ENCODE measurements at places on chromosomes 5 and 9.

DNA sequence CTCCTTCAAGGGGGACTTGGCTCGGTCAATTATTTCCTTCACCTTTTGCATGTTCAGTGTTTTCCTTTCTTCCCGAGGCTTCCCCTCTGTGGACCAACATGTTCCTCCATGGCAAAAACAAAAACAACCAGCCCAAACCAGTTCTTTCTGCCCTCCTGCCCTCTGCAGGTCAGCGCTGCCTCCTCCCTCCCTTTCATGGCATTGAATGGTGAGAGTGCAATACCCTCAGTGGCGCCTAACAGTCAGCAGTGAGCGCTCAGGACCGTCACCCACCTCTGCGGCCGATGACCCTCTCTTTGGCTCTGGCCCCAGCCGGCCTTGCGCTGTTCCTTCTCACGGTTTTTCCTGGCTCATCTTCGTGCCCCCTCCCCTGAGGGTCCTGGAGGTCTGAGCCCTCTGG is 34.4 kb upstream of the GNE start:
- no peak for DNase-seq

- no peak for DNase-seq
These were observed 268.8 kb upstream of the ANKRD55 start for GRCh38 chr5:56501781-56502557.

- DNase-seq = no peak
These were observed 93.6 kb upstream of the MTAP start for GRCh38 chr9:21708856-21709255.

GRCh38 chr5:33479311-33479710 is 38.5 kb downstream of the TARS1 start:
- no peak for DNase-seq

DNA sequence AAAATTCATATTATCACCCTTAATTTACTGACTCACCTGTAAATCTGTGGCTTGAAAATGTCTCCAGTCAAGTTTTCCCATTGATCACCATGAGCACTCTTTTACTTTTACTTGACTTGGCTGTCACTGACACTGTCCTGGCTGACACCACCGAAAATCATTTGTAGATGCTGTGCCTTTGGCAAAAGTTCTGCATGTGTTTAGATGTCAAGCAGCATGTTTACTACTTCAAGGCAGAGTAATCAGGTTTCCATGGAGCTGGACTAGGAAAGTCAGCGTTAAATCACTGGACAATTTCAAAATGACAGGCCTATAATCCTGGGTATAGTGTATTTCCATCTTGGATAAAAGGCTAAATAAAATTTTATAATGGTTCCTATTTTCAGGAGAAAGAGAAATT is 1530.6 kb upstream of the CDH6 start:
- no peak for DNase-seq

- DNase-seq = no peak
These were observed 25.2 kb downstream of the TGFBR1 start for GRCh38 chr9:99130069-99130468.

GRCh38 chr5:97162045-97162444 is 19.6 kb upstream of the LIX1 start:
- peak; percentile 59 for DNase-seq

- no peak for DNase-seq
These were observed 130.2 kb upstream of the SPEF2 start for GRCh38 chr5:35487233-35488025.

DNA sequence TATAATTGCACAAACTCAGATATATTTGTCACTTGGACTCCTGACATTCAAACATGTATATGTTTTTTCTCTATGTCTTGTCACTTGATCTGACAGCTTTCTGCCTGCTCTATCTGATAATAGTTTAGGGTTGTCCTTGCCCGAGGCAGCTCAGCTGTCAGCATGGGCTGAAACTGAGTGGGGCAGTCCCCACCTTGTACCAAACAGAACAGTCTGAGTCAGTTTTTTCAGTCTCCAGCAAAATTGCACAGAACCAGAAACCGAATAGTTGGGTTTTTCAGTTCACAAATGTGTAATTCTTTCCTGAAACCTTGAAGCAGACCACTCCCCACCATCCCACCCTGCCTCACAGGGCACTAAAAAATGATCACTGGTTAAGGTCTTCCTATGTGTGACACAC is 9.5 kb upstream of the HAND1 start:
- no peak for DNase-seq

GRCh38 chr9:126494264-126494663 is 119.5 kb upstream of the LMX1B start:
- no peak for DNase-seq

DNA sequence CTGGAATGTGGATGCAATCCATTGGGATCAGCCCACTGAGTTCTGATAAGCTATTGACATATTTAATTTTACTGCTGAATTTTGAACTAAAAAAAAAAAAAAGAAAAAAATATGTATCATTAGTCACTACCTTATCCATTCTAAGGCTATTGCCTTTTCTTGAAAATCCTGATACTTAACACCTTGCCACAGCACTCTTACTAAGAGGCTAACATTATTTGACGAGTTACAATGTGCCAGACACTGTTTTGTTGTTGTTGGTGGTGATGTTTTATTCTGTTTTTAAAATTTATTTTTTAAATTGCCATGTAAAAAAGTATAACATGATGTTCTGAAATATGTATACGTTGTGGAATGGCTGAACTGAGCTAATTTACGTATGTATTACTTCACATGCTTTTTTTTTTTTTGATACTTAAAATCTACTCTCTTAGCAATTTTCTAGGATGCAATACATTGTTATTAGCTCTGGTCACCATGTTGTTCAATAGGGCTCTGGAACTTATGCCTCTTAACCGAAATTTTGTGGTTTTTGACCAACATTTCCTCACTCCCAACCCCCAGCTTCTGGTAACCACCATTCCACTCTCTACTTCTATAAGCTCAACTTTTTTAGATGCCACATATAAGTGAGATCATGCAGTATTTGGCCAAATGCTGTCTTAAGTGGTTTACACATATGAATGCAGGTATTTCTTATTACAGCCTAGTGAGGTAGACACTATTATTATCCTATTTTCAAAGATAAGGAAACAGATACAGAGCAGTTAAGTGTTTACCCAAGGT is 134.8 kb upstream of the PCA3 start:
- no peak for DNase-seq

DNA sequence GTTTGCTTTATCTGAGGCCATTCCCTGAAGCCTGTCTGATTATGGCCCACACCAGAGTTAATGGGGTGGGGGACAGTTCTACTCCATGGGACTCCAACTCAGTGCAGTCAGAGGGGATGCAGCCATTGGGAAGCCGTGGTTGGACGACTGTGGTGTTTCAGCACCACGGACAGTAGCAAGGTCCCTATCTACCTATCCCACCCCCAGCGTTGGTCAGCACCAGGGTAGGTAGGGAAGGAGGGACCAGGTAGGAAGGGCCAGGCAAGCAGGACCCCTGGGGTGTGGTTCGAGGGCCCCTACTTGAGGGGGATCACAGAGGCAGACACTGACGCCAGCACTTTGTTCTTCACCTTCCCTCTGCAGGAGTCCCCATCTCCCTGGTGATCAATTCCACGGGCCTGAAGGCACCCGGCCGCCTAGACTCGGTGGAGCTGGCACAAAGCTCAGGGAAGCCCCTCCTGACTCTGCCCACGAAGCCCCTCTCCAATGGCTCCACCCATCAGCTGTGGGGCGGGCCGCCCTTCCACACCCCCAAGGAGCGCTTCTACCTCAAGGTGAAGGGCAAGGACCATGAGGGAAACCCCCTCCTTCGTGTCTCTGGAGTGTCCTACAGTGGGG is 33.2 kb downstream of the HMCN2 start:
- no peak for DNase-seq

- no peak for DNase-seq
These were observed 304.7 kb upstream of the POU5F2 start for GRCh38 chr5:94045839-94046782.

GRCh38 chr9:130147910-130148309 is 24.3 kb upstream of the NCS1 start:
- no peak for DNase-seq

- DNase-seq = no peak
These were observed 5.1 kb downstream of the GLRX start for GRCh38 chr5:95817430-95817829.

GRCh38 chr5:139470821-139471300 is at the start of gene SMIM33:
SMIM33 (plus strand) TSS chr5:139471004; CDS start chr5:139471122, 118 bp downstream.
- no peak for DNase-seq

DNA sequence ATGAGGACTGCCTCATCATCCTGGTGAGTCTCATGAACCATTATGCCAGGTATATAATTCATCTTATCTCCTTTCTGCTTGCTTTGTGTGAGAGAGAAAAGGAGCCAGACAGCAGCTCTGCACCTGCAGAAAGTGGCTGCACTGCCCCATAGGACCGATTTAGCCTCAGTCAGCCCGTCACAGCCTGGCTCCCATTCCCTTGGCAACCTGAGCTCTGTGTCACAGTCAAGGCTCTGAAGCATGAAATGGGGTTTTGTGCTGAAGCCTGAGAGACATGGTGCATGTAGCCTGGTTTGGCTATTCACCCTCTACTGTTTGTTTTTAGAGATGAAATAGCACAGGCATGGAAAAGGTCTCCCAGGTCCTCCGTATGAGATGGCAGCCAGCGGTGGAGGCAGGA is 198.3 kb downstream of the KCTD16 start:
- no peak for DNase-seq

- no peak for DNase-seq
These were observed 162.7 kb downstream of the ZNF608 start for GRCh38 chr5:124583469-124584350.

DNA sequence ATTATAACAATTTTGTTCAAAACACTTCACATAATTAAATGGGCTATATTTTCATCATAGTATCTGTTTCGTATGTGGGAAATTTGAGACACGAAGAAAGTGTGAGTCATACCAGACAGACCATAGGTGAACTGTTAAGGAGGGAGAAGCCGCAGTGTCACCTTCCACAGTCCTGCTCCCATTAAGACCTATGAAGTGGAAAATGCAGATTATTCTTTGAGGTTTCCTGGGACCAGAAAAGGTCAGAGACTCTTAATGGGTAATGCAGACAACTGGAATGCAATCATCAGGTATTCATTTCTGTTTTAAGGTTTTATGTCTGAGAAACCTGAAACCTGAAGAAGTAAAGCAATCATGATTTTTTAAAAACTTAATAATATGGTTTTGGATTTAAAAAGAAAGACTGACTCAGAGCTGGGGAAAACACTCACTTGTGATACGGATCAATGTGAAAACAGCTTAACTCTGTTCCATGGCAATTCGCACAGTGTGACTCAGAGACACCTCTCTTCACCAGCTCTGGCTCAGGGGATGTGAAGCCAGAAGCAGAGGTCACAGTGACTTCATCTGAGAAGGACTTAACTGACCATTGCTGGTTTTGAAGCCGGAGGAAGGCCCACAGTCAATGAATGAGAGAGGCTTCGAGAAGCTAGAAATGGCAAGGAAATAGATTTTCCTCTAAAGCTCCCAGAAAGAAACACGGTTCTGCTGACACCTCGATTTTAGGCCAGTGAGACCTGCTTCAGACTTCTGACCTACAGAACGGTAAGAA is 17.2 kb upstream of the GCNT1 start:
- no peak for DNase-seq

- no peak for DNase-seq
These were observed 90.7 kb downstream of the CAMSAP1 start for GRCh38 chr9:135816651-135816970.

GRCh38 chr5:121741156-121741555 is 110.5 kb upstream of the FTMT start:
- no peak for DNase-seq

GRCh38 chr9:88174324-88174723 is 36.0 kb upstream of the SPATA31C2 start:
- DNase-seq = no peak

DNA sequence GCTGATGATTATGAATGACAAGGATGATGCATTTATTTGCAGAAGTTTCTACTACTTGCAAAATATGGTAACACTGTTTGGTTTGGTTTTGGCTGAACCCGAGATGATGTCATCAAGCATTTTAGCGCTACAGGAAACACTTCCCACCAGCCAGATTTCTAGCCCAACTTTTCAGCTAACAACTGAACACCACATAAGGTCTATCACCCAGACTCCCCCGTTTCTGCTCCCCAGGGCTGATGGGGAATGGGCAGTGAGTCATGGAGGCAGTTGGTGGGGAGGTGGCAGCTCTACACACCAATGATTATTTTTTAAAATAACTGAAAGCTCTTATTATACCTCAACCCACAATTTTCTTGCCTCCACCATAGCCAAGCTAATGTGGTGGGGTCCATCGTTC is 302.9 kb downstream of the CEMIP2 start:
- no peak for DNase-seq

- no peak for DNase-seq
These were observed 22.9 kb downstream of the RGMB start for GRCh38 chr5:98796197-98796972.

DNA sequence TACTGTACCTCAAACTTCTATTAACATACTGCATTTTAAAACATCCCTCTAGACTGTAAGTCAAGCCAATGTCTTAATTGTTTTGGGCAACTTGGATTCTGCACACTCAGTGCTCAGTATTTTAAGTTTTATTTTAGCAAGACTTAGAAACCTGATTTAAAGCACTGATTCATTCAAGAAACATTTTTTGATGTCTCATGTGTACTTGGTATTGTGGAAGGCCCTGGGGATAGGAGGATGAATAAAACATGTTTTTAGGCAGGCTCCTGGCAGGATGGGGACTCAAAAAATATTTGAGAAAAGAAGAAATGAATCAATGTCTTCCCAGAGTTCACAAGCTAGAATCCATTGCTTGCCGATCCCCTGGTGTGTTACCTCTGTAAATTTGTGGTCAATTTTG is 334.0 kb upstream of the PUM3 start:
- no peak for DNase-seq

DNA sequence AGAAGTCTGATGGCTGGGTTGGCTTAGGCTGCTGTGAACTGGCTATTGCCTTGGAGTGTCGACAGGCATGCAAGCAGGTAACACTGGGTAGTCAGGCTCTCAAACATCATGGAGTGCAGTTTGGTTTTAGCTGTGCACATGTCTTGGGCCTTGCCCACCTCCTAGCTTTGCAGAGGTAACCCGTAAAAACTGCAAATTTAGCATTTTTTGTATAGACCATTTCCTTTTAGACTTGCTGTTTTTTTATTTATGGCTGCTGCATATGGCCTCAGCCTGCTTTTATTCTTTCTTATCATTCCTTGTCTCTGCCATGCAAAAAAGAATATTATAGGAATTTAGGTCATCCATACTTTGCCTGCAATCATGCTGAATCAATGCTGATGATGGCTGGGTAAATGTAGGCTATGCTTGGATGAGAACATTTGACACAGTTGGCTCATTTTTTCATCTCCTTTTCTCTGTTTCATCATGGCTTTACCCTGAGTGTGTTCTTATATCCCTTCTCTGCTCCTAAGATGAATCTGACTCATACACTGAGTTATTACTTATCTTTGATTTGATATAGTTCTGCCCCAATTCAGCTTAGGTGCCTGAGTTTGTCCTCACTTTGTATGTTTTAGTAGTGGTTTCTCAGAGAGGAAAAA is 27.2 kb downstream of the RECK start:
- no peak for DNase-seq
